GDM1 (cell line): ENCODE measurements at places on chromosomes 2 and 18.
A peak's percentile ranks its signal among the peaks of the same experiment; 100 is the strongest.

GRCh38 chr2:144854596-144854995, 334.7 kb upstream of the ZEB2 start:
- no peak for DNase-seq

- DNase-seq = no peak
Observed at GRCh38 chr2:40477361-40477760, 25.5 kb upstream of the SLC8A1 start.

- DNase-seq = no peak
Observed at GRCh38 chr2:189851174-189851826, 67.0 kb downstream of the PMS1 start.

DNA sequence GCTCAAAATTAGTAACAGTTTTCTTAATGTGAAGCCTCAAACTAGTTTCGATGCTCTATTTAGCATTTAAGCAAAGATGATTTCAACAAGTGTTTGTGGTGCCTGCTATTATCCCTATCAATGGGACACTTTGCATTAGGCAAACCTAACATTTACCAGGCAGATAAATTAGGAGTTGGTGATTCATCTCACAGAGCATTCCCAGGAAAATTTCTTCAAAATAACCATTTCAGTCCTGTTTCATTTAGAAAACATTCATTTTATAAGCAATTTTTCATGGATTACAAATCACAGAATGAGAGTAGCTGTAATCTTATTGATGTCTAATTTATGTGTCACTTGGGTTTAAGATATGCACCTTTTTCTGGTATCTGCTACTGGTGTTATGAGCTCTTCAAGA, 62.7 kb downstream of the CLHC1 start:
- DNase-seq = no peak

DNA sequence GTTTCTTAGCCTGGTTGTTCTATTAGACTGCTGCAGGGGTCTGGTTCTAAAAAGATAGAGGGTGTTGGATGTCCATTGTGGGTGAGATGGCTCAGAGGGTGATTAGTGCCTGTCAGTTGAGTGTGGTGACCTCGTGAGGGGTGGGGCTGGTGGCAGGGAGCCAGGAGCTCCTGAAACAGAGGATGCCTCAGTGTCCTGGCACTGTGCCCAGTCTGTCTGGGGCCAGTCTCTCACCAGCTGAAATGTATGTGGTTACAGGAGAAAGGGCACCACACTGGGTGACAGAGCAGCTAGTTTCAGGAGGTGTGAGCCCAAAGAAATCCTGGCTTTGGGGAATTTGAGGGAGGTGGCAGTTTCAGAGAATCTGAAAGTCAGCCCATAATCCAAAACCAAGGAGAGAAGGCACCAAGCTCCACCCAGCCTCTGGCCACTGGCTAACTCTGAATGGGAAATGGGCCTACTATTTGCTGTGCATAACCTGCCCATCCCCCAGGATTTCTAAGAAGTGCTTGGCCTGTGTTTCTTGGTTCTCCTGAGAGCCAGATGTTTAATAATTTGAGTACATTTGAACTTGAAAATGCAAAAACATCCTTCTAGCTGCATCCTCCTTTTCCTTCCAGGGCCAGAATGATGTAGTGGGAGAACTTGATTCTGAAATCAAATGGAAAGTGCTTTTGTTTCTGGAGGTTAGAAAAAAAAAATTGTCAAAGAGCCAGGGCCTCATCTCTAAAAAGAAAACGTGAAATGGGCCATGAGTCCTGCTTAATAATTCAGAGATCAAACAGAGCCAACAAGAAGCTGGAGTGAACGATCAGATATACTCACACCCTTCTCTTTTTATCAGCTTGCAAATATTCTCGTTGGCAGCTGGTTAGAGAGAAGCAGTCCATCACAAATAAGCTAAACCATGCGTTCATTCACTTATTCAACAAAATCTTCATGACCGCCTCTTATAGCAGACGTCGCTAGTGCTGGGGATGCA, 92.3 kb downstream of the B3GNT2 start:
- DNase-seq = peak; percentile 54
